Effector CD4-positive, alpha-beta T cell (primary cell): ENCODE measurements at places on chromosomes 7 and 10.

- DNase-seq: no peak
Observed at GRCh38 chr10:86413046-86413728, 46.6 kb upstream of the GRID1 start.

DNA sequence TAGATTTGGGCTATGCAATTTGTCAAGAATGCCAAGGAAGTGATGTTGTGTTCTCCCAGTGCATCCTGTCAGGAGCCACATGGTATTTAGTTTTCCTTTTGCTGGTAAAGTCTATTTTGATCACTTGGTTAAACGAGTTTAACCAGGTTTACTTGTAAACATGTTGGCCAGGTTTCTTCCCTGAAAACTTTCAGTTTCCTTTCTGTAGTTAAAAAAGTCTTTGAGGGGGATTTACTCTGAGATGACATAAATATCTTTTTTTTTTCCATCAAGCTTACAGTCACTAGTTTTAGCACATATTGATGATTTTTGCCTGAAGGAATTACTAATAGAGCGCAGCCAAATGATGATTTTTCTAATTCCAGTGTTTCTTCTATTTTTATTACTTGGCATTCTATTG is 320.5 kb downstream of the PHF14 start:
- no peak for DNase-seq

DNA sequence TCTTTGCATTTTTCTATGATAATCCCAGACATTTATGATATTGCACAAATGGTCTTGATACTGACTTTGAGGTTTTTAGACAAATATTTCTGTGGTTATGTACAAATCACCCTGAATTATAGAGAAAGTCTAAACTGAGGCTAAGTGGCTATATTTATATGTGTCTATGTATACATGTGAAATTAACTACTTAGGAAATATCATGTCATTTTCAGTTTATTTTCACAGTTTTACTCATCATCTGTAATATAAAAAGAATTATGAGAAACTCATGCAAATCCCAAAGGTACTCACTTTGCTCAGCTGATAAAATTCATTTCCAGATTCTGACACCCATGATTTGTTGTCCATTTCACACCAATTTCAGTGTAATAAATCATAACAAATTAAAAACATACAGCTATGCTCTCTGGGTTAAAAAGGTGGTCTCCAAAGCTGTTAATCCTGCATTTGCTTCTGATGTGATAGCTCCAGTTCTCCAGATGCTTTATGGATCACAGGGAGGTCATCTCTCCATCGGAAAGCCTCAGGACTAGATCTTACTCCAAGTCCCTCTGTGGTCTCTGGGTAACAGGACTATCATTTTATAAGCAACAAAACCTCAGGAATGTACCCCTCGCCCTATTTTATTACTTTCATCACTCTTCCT is 673.9 kb downstream of the PARD3 start:
- DNase-seq: no peak

- no peak for DNase-seq
Observed at GRCh38 chr10:127145173-127145572, 51.2 kb downstream of the INSYN2A start.

DNA sequence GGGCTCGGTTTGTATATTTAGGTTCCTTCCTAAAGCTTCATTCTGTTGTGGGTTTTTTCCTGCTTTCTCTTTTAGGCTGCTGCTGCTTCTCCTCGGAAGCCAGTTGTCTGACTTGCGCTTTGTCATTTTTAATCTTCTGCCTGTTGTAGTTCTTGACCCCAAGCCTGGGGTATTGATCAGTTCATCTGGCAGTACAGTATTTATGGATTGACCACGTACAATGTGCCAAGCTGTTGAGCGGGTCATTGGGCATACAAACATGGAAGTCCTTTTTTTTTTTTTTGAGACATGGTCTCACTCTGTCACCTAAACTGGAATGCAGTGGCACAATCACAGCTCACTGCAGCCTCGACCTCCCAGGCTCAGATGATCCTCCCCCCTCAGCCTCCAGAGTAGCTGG is 4.3 kb downstream of the PROSER2 start:
- DNase-seq: no peak

- DNase-seq: no peak
Observed at GRCh38 chr7:36527549-36527913, 137.9 kb downstream of the ANLN start.

DNA sequence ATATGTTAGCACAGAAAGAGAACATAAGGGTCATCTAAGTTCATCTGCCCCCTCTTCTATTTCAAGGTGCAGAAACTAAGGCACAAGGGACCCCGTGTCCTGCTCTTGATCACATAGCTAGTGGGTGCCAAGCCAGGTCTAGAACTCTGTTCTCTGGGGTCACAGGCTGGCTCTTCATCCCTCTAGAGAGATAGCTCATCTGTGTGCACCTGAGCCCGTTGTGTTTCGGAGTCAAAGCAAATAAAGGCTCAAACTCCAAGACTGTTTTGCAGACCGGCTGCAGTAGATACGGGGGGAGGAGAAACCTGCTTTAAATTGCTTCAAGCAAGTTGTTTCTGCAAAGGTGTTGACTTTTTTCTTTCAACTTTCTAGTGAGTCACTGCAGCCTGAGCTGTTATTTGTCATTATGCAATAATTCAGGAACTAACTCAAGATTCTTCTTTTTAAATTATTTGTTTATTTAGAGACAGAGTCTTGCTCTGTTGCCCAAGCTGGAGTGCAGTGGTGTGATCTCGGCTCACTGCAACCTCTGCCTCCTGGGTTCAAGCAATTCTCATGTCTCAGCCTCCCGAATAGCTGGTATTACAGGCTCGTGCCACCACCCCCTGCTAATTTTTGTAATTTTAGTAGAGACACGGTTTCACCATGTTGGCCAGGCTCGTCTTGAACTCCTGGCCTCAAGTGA is 6.5 kb downstream of the BLVRA start:
- no peak for DNase-seq
